Dermis microvascular lymphatic vessel endothelial cell (primary cell): ENCODE measurements at places on chromosomes 2 and 18. TPM values are rescaled to one million over a fixed set of nuclear protein-coding genes. Genes with fewer than 3 reads are reported as not detected.
A peak's percentile ranks its signal among the peaks of the same experiment; 100 is the strongest.

- no peak for DNase-seq
These were observed 252.5 kb downstream of the TPGS2 start for GRCh38 chr18:36576339-36576738.

DNA sequence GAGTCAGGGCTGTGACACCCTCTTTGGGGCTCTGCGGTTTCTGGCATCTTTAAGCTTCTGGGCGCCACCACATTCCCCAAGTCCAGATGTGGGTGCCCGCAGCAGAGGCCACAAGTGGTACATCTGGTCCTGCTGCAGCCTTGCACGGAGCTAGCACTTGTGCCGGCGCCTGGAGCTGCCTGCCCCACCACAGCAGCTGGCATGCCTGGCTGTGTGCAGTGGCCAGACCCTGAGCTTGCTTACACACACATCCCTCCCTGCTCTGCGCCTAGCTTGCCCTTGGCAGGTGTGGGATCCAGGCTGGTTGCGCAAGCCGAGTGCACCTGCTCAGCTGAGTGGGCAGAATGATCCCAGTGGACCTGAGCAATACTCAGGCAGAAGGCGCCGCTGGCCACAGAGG, 27.3 kb downstream of the SLC4A10 start:
- no peak for DNase-seq

- no peak for DNase-seq
These were observed 246.5 kb downstream of the LDLRAD4 start for GRCh38 chr18:13465124-13465446.

GRCh38 chr2:159762075-159762474, 35.9 kb downstream of the CD302 start:
- no peak for DNase-seq

- no peak for DNase-seq
These were observed 194.0 kb upstream of the CYP26B1 start for GRCh38 chr2:72341639-72342038.

The SERPINB11 gene
- not detected in 2 replicates for total RNA-seq

The HOXD4 gene
- total RNA-seq, result 2.3 and 2.5 TPM in 2 replicates

The FRZB gene
- total RNA-seq, result 0.13 and 0.51 TPM in 2 replicates

DNA sequence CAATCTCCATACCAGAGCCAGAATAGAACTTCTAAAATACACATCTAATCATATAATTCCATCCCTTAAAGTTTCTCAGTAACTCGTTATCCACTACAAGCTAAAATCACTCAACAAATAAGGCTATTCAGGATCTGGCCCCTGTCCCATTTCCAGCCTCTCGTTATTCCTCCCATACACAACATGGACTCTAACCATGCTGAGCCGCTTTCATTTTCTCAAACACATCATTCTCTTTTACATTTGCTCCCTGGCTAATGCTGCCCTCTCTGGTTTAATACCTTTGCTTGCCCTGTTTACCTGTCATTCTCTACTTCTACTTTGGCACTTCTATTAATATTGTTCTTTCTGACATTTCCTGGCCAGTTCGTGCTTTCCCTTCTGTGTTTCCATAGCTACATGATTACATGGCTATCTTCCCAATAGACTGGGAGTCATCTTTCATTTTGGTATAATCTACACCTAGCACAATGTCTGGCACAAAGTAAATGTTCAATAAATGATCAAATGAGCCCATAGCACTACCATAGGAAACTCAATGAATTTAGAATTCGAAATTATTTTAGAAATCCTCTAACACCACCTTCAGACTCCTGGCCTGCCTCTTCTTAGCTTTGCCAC, 163.6 kb upstream of the VRK2 start:
- peak; percentile 5 for DNase-seq

DNA sequence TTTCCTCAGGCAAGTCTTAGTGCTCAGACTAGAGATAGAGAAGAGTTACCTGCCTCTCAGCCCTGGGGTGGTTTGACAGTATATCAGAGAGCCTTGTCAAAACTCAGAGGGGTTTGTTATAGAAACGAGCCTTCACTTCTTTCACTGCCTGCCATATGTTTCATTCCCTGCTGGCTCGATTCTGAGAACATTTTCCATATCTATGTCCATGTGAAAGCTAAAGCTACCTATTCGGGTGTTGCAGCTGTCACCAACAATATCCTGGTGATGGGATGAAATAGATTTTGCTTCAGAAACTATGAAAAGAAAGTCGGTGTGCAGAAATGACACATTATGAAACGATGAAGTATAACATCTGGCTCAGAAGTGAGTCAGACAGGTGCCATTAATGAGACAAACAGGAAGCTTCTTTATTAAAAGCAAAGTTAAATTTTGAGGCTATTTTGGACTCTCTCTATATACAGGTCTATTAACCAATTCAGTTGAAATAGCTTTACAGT, 56.1 kb upstream of the TANK start:
- no peak for DNase-seq

GRCh38 chr2:204032301-204032700, 95.7 kb downstream of the ICOS start:
- DNase-seq, result peak; percentile 47

The MDH1B gene
- total RNA-seq, result 0.13 TPM in 2 replicates

The DOK6 gene
- 0.51 and 2.3 TPM in 2 replicates for total RNA-seq

DNA sequence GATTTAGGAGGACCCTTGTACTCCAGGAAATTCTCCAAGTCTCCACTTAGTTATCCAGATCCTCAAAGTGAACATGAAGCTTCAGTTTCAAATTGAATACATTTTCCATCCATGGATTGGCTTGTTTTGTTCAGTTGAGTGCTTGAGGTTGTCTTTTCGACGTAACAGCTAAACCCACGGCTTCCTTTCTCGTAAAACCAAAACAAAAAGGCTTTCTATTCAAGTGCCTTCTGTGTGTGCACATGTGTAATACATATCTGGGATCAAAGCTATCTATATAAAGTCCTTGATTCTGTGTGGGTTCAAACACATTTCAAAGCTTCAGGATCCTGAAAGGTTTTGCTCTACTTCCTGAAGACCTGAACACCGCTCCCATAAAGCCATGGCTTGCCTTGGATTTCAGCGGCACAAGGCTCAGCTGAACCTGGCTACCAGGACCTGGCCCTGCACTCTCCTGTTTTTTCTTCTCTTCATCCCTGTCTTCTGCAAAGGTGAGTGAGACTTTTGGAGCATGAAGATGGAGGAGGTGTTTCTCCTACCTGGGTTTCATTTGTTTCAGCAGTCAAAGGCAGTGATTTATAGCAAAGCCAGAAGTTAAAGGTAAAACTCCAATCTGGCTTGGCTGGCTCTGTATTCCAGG, at the start of gene CTLA4:
Gene CTLA4, plus strand, starts transcription at position 211 of the 640 bp plus-strand sequence. Its CDS starts 172 bp downstream, at position 383.
- no peak for DNase-seq
